ENCODE measurements at places on chromosomes 5 and 9.

GRCh38 chr5:35919191-35919590, 19.2 kb downstream of the CAPSL start:
- no peak for DNase-seq

- DNase-seq: no peak
These were observed 795.6 kb downstream of the PTPRD start for GRCh38 chr9:9817176-9817575.

DNA sequence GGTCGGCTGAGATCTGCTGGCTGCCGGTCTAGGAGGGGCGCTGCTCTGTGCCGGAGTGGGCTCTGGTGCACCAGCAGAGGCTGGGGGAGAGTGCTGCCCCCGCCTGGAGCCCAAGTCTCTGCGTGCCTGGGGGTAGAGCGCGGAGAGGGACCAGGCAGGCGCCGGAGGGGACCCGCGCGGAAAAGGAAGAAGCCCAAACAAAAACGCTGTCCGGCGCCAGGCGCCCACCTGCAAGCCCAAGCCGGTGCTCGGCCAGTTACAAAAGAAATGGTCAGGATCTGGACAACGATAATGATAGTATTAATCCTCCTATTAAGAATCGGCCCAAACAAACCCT, 571 bp upstream of the S1PR3 start:
- DNase-seq: no peak

DNA sequence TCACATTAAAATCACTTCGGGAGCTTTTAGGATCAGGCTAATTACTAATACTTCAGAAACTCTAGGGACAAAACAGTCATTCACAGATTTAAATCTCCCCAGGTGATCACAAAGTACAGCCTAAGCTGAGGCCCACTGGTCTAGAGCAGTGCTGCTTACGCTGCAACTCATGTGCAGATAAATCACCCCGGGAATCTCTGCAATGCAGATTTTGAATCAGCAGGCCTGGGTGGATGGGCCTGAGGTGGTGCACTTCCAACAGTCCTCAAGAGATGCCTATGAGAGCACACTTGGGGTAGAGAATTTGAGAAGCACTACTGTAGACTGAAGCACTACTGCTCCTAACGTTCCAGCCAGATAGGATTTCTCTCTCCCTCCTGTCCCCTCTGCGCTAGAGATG, 28.4 kb downstream of the CSF1R start:
- DNase-seq: no peak

DNA sequence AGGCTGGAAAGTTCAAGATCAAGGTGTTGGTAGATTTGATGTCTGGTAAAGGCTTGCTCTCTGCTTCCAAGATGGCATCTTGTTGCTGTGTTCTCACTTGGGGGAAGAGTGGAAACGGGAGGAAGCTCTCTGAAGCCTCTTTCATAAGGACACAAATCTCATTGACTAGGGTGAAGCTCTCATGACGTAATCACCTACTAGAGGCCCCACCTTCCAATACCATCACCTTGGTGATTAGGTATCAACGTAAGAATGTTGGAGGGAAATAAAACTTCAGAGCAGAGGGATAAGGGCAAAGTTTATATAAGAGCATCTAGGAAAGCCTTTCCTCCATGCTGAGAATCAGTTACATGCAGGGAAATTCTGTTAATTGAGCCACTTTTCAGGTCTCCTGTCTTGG, 15.4 kb upstream of the KLF9 start:
- no peak for DNase-seq

DNA sequence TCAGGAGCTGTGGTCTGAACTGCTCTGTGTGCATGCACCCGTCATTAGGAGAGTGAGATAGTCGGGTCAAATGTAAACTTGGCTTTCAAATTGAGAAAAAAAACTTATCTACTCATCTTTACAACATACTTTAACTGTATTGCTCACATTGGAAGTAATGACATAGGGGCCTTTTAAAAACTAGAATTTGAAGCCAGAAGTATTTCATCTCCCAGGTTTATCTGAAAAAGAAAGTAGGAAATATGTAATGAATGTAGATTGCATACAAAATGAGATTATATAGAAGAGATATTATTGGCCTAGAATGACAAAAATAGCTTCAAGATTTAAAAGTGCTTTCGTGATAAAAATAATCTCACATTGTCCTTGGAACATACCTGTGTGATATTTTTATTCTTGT, 24.3 kb downstream of the RGS7BP start:
- no peak for DNase-seq

GRCh38 chr5:73631500-73631899, 5.5 kb downstream of the ARHGEF28 start:
- DNase-seq: no peak

DNA sequence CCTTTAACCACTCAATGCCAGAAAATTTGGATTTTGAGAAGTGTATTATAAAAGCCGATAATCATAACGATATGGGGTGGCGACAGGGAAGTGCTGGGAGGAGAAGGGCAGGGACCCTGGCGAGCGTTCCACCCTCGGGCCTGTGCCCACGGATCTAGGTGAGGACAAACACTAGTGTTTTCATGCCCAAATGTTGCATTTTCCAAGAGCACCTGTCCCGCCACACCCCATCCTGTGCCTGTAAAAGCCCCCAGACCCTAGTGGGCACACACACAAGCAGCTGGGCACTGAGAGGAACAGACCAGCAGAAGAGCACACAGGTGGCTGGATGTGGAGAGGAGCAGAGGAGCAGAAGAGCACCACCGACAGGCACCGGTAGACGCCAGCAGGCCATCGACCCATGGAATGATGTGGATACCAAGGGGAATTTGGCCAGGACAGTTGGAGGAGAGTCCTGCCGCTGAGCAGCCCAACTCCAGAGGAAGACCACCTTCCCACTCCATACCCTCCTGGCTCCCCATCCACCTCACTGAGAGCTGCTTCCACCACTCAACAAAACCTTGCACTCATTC, 315.0 kb downstream of the EDIL3 start:
- DNase-seq: no peak

DNA sequence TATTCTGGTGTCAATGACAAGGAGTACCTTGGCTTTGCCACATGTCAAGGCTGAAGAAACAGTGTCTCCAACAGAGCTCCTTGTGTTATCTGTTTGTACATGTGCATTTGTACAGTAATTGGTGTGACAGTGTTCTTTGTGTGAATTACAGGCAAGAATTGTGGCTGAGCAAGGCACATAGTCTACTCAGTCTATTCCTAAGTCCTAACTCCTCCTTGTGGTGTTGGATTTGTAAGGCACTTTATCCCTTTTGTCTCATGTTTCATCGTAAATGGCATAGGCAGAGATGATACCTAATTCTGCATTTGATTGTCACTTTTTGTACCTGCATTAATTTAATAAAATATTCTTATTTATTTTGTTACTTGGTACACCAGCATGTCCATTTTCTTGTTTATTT, 19.8 kb downstream of the CD274 start:
- DNase-seq: peak; percentile 11

- no peak for DNase-seq
These were observed 359 bp downstream of the PRELID1 start for GRCh38 chr5:177303925-177304391.

- DNase-seq: no peak
These were observed 2.2 kb downstream of the SGCD start for GRCh38 chr5:156329171-156329611.

DNA sequence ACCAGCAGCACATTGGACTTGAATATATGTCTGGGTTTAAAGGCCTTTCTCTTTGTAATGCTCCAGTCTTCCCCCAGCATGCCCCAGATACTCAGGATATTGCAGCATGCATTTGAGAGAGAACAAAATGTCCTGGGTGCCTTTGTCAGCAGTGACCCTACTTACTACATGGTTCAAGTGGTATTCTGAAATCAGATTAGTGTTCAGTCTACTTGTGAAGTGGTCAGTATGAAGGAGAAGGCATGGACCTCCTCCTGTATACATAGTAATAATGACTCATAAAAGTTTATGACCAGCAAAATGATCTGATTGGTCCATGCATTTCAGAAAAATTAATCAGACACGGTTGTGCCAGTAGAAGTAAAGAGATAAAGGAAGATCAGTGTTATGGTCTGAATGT, 25.4 kb downstream of the GPR21 start:
- DNase-seq: no peak

DNA sequence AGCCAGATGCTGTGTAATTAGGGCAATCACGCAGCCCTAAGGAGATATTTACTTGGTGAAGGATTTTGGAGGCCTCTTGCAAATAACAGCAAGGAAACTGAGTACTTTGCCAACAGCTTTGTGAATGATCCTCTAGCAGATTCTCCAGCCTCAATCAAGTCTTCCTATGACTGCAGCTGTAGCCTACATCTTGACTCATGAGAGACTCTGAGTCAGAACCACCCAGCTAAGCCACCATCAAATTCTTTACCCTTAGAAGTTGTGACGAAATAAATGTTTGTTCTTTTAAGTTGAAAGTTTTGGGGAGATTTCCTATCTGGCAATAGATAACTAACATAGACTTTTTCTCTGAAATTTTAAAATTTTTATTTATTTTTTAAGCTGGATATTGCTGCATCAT, 237.6 kb upstream of the CCNH start:
- no peak for DNase-seq

- DNase-seq: no peak
These were observed 475.1 kb downstream of the TMEM232 start for GRCh38 chr5:110251366-110251765.

DNA sequence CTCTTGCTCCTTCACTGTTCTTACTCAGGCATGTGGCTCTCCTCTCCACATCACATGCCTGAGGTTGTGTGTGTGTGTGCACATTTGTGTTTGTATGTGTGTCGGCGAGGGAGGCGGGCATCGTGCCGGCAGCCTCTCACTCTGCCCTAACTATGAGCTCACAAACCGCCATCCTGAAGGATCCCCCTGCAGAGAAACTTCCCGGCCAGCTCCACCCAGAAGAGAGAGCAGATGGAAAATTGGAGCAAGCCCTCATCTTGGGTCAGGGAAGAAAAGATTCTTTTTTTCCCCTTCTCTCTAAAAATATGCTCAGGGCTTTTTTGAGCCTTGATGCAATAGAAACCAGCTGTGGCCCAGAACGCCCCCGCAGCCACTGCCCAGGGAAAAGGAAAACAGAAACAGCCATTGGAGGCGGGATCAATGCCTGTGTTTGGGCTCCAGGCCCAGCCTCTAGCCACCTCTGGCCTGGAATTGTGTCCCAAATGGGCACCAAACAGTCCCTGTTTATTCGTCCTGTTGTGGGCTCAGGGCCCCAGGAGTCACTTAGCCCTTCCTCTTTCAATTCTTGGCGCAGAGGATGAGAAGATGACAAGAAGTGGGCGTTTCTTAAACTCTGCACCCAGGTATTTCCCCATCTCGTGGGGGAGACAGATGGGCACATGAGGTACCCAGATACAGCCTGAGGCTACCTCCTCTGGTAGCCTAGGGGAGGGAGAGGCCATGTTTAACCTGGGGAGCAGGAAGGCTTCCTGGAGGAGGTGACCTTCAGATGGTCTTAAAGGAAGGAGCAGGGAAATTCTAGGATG, 151.5 kb downstream of the RGS3 start:
- DNase-seq: no peak

- DNase-seq: no peak
These were observed 53.0 kb downstream of the ACTBL2 start for GRCh38 chr5:57429513-57430120.

DNA sequence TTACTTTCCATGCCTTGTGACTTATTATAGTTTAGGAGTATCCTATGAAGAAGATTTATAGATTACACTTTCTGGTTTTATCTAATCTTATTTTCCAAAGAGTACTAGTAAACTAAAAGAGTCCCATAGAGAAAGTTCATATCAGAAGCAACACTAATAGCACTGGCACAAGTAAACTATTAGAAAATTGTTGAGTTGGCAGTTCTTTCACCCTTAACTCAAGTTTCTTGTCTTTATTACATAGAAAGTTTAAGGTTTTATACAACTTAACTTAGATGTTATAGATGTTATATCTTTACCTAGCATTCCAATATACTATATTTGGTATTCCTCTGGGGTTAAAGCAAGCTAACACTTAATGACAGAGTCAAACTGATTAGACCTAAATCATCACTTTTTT, 437.8 kb upstream of the ARRDC3 start:
- DNase-seq: no peak

GRCh38 chr9:108182950-108183381, 672.8 kb downstream of the ACTL7B start:
- DNase-seq: no peak

GRCh38 chr9:127500399-127500798, 49.1 kb downstream of the LRSAM1 start:
- DNase-seq: no peak

DNA sequence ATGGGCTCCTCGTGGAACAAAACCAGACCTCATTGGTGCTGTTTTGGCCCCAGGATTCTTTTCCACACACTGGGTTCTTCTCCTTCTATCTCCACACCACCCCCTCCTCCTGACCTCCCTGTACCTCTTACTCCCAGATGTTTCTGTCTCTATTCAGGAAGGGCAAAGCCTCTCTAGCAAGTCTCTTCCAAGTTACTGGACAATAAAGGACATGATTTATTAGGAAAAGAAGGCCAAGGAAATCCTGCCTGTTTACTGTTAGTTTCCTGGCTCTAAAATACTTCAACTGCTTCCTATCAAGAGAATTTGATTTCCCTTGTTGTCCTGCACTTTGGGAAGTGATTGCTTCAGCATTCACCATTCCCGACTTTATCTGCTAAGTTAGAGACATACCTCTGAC, 262.0 kb downstream of the SAXO1 start:
- DNase-seq: no peak

GRCh38 chr5:107557051-107557658, 113.6 kb downstream of the EFNA5 start:
- peak; percentile 50 for DNase-seq

DNA sequence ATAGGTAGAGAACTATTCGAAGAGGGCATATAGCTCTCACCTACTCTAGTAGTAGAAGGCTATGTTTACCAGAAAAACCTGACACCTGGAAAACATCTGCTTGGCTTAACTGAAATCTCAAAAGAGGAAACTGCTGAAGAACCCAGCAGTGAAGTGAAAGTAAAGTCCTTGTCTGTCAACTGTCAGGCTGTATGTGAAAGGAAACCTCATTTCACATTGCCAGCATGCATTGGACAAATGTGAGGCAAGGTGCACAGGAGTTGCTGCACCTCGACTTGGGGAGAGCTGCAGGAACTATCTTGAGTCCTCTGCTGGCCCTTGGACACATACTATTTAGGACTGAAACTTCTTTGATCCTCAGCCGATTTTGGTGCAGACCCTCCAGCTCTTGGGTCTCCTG, 53.3 kb downstream of the NREP start:
- DNase-seq: no peak

GRCh38 chr9:27142299-27142930, 33.4 kb downstream of the TEK start:
- no peak for DNase-seq

DNA sequence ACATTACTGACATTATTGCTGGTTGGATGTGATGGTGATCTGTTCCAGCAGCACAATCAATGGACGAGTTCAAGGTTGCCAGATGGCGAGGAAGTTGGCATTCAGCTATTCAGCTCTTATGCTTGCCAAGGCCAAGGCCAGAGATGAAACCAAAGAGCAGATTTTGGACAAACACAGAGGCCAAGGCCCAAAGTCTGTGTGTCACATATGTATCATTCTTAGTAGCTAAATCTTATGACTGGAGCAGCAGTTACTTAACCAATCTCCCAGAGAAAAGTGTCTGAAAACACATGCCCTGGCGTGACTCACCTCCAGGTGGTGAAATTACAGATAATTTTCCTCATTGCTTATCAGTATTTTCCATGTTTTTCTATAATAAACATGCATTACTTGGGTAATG, 189.0 kb upstream of the EGFLAM start:
- no peak for DNase-seq

GRCh38 chr5:5710471-5710870, 288.0 kb downstream of the ICE1 start:
- DNase-seq: no peak

GRCh38 chr5:145943674-145944121, 7.3 kb downstream of the SH3RF2 start:
- no peak for DNase-seq

GRCh38 chr5:56674441-56674840, 140.9 kb upstream of the MAP3K1 start:
- no peak for DNase-seq
